Psoas muscle (tissue), 8 donors: ENCODE measurements at places on chromosomes 6 and 20. TPM values are rescaled to one million over a fixed set of nuclear protein-coding genes. Genes with fewer than 3 reads are reported as not detected.

Gene C6orf15
- polyA plus RNA-seq: not detected

Gene HLA-DMB
- polyA plus RNA-seq: 2.8 TPM

Gene BCL2L1
- 204 TPM for polyA plus RNA-seq

Gene GDAP1L1
- polyA plus RNA-seq: not detected

Gene GJE1
- not detected for polyA plus RNA-seq

Gene STMND1
- not detected for polyA plus RNA-seq

DNA sequence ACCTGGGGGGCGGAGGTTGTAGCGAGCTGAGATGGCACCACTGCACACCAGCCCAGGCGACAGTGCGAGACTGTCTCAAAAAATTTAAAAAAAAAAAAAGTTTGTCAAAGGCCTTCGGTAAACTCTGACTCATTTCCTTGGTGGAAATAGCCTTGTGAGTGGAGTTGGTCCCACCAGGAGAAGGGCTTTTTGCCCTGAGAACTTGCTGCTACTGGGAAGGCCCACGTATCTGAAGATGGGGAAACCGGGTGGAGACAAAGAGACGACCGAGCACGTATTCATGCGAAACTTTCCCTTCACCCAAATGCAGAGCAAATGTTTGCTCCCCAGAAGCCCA is 51.7 kb downstream of the SLC22A23 start:
- no peak for DNase-seq

- DNase-seq: no peak
Measured at GRCh38 chr6:9623985-9624384, 790.9 kb downstream of the TFAP2A start.

DNA sequence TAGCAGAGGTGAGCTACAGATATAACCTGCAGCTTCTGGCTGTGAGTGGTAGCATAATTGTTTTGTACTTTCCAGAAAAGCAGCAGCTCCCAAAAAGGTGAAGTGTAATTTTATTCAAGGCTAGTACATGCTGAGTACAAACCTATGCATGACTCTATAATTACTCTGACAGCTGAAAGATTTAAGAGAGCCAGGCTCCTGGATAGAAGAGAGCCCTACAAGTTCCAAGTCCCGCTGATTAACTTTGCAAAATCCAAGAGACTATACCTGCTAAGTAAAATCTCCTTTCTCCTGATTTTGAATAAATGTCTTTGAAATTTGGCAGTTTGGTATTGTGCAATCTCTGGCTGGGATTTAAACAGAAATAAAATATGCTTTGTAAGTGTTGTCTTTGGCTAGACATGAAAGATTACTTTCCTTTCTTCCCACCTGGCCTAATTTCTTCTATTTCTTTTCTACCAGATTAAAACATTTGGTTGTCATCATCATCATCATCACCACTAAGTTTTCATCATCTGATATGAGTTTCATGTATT is 79.5 kb downstream of the CTNNBL1 start:
- DNase-seq: no peak

DNA sequence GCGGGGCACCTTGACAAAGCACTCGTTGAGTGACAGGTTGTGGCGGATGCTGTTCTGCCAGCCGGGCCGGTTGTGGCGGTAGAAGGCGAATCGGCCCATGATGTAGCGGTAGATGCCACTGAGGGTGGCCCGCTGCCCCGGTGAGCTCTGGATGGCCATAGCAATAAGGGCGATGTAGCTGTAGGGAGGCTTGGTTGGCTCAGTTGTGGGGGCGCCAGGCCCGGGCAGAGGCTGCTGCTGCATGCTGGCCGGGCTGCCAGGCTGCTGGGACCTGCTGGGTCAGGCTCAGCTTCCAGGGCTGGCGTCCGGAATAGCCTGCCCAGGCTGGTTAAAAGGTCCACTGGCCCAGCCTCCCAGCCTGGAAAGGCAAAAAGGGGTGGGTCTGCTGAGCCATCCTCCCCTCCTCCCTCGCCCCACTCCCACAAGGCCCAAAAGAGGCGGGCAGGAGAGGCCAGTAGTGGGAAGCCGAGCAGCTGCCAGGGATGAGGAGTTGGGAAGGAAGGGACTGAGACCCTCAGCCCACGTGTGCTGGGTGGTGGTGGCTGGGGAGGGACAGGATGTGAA is at the start of gene FOXS1:
FOXS1 (minus strand) TSS at position 305 of the 564 bp plus-strand sequence; CDS start at position 243, 62 bp downstream.
- no peak for DNase-seq

- DNase-seq: no peak
Measured at GRCh38 chr6:161135695-161136591, 137.9 kb downstream of the AGPAT4 start.

- DNase-seq: no peak
Measured at GRCh38 chr6:24743944-24744335, 25.0 kb upstream of the C6orf62 start.
